T-cell (primary cell): ENCODE measurements at places on chromosomes 2 and 18. TPM values are rescaled to one million over a fixed set of nuclear protein-coding genes. Genes with fewer than 3 reads are reported as not detected.

The KANSL3 gene
- 67.6 TPM for total RNA-seq

The RIT2 gene
- not detected for total RNA-seq

The KCNK3 gene
- not detected for total RNA-seq

GRCh38 chr2:3527886-3528785 is 8.8 kb upstream of the ADI1 start:
- no peak for DNase-seq

DNA sequence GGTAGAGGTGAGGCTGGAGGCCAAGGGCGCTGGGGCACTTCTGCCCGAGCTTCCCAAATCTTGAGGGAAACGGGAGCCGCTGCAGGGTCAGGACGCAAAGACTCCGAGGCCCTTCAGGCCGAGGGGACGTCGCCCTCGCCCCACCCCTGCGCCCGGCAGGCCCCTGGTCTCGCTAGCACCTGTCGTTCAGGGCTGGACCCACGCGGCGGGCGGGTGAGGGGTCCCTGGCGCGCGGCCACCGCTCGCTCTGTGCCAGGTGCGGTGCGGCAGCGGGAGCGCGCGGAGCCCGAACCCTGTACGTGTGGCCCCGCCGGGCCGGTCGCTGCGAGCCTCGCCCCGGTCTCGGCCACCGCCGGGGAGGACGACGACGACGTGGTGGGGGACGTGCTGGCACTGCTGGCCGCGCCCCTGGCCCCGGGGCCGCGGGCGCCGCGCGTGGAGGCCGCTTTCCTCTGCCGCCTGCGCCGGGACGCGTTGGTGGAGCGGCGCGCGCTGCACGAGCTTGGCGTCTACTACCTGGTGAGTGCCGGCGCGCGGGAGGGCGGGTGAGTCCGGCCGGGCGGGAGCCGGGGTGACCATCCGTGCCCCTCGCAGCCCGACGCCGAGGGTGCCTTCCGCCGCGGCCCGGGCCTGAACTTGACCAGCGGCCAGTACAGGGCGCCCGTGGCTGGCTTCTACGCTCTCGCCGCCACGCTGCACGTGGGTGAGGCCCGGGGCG is 4.9 kb downstream of the ERFE start:
- DNase-seq: no peak

GRCh38 chr18:24408496-24408895 is 10.9 kb upstream of the OSBPL1A start:
- DNase-seq: no peak

DNA sequence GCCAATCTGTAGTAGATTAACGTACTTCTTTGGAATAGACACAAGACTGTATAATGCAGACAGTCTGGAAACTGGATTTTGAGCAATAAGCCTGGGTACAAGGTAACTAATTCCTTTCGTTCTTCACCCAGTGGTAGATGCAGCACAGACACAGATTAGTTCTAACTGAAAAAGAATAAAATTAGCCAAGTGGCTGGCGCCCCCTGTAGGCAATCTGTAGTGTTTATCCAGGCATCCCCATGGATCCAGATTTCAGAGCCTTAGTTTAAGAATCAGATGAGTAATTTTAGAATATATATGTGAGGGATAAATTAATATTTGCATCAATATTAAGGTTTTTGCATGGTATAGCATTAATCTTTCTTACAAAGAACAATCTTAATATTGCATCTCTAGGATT is 563.9 kb downstream of the DCC start:
- no peak for DNase-seq

DNA sequence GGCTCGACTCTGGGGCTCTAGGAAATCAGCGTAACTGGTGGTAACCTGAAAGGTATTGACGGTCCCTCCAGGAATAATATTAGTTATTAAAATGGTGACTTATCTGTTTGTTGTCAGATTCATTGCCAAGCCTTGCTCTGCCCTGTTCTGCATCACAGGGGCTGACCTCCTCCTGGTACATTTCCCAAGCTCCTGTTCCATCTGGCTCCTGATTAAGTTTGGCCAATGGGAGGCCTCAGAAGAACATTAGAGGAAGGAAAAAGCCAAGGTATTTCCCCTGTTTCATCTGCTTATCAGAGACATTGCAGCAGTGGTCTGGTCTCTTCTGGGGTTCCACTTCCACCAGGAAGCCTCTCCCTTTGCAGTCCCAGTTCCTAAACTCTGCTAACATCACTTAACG is 527.0 kb downstream of the TNS1 start:
- no peak for DNase-seq

DNA sequence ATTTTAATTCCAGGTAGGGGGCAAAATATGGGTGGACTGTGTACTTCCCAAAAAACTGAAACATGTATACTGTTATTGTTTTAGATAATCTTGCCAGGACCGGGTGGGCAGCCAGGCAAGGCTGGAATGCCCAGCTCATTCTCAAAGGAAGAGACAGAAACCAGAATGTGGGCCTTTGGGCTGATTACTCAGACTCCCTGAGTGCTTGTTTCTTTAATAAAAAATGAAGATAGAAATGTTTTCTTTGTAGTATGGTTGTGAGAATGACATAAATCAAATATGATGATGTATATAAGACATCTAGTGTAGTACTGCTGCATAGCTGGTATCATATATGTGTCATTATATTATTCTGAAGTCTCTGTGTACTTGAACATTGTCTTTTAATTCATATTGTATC is 231.6 kb upstream of the NT5C1B start:
- DNase-seq: no peak
